ENCODE measurements at places on chromosomes 1 and 21. TPM values are rescaled to one million over a fixed set of nuclear protein-coding genes. Genes with fewer than 3 reads are reported as not detected.

LEMD1 gene
- not detected for total RNA-seq

FNDC5 gene
- total RNA-seq = 5.8 TPM

NEXN gene
- total RNA-seq = 5.1 TPM

RAD54L gene
- 6.2 TPM for total RNA-seq

PGBD5 gene
- 2.4 TPM for total RNA-seq

CD1D gene
- 3.9 TPM for total RNA-seq

CDC42 gene
- total RNA-seq = 351 TPM

LCE1D gene
- not detected for total RNA-seq

DNA sequence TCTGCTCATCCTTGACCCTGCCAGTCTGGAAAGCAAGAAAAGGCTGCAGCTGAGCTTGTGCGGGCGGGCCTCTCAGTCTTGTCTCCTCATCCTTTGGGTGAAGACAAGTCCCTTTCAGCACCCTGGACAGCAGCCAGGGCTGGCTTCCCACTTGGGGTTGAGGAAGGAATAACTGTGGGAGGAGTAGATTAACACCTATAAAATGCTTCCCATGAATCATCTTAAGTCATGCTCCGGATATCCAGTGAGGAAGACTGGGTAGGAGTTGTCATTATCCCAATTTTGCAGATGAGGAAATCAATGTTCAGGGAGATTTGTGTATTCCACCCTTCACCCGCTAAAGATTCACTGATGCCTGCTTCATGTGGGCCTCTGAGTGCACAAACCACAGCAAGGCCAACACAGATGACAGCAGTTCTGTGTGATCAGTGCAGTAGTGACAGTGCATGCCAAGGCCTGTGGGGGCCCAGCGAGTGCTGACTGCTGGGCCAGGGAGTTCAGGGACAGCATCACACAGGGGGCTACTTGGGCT is 20.1 kb upstream of the COL16A1 start:
- no peak overlapping the region for H3K27ac ChIP-seq
- H3K27me3 ChIP-seq = no peaks in the 10 kb centered on the region
- peak; percentile 91 for DNase-seq
- H3K4me3 ChIP-seq = no peak overlapping the region
- no peaks in the 10 kb centered on the region for H3K4me1 ChIP-seq

DNA sequence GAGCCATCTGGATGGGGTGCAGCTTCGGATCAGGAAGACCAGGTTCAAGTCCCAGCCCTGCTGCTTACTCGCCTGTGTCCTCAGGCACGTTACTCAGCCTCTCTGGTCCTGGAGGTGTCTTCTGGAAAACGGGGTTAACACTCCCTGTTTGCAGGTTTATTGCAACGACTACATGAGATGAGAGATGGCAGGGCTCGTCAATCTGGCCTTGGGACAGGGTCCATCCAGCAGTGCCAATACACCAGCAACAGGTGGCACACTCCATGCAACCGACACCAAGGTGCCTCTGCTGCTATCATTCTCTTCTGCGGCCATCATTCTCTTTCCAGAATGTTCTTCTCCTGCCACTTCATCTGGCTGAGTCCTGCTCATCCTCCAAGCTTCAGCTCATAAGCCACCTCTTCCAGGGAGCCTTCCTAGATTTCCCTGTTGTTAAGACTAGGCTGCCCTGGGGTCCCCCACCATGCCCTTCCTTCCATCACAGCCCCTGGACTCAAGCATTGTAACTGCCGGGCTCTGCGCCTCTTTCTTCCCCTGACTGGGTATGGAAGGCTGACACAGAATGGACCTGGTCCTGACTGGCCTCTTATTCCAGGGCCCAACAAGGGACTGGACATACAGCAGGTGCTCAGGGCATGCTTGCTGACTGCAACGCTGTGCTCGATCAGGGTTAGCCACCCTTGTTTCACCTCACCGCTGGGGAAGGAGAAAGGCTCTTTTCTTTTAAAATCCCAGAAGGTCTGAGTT is 87.4 kb downstream of the DMRTB1 start:
- no peak overlapping the region for H3K27ac ChIP-seq
- H3K36me3 ChIP-seq = no peaks in the 10 kb centered on the region
- peaks cover 8% of the 10 kb centered on the region for H3K4me1 ChIP-seq
- no peak overlapping the region for H3K4me3 ChIP-seq
- DNase-seq = no peak

DNA sequence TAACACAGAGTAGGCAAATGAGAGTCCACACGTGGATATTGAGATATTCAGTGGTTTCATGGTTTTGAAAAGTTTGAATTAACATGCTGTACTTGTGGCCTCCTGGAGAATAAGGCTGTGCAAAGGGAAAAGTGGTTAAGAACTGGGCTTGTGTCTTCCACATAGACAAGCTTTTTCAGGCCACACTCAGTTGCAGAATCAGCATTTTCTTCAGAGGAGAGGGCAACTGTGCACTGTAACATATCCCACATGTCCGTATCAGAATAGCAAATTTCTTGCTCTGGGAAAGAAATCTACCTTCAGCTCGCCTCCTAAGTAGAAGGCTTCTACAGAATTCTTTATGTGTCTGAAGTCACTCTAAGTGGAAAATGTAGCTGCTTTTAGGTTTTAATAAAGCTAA is 84.9 kb downstream of the ZC3H11B start:
- peak overlapping the region; percentile 3 for H3K27ac ChIP-seq
- no peak overlapping the region for H3K4me3 ChIP-seq
- no peaks in the 10 kb centered on the region for H3K36me3 ChIP-seq
- H3K27me3 ChIP-seq = no peaks in the 10 kb centered on the region
- DNase-seq = no peak

DNA sequence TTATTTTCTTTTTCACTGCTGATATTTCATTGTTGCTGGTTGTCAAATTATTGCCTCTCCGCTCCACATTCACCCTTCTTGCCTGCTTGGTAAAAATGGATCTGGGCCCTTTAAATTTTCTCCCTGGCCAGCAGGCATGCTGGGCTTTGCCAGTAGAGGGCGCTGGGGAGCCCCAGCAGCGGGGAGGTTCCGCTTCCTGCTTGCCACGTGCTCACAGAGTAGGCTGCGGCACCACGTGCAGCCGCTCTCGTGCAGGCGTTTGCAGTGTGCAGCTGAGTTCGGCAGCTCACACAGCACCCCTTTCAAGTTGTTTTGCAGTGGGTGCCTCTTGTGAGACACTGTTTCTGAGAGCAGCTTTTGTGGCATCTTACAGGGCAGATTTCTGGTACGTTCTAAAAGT is at the start of gene ACTL8:
Gene ACTL8, plus strand, starts transcription at position 214 of the 400 bp plus-strand sequence. CDS start 67,676 bp downstream, outside the sequence.
- H3K36me3 ChIP-seq = no peaks in the 10 kb centered on the region
- H3K27me3 ChIP-seq = no peaks in the 10 kb centered on the region
- H3K4me1 ChIP-seq = no peaks in the 10 kb centered on the region
- H3K4me3 ChIP-seq = no peak within 1 kb of the TSS

DNA sequence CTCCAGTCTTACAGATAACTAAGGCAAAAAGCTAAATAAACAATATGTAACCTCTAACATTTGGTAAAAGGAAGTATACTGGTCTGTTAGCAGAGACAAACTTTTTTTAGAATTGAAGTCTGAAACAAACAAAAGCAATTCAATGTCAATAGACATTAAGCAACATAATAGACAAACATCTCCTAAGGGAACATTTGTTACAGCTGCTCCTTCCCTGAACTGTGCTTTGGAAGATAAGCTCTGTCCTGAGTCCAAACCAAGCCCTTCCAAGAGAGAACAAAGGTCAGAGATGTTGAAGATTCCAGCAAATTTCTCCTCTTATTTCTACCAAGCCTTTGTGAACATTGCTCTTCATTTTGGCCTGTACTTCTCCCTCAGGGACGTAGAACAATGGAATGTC is 25.3 kb downstream of the FMO2 start:
- DNase-seq = peak; percentile 46
- H3K27me3 ChIP-seq = no peaks in the 10 kb centered on the region
- no peak overlapping the region for H3K27ac ChIP-seq

GRCh38 chr1:94514095-94514727 is 27.3 kb downstream of the F3 start:
- H3K4me1 ChIP-seq = no peaks in the 10 kb centered on the region
- no peak overlapping the region for H3K27ac ChIP-seq
- H3K36me3 ChIP-seq = no peaks in the 10 kb centered on the region
- no peak overlapping the region for H3K4me3 ChIP-seq
- DNase-seq = peak; percentile 45
- H3K27me3 ChIP-seq = no peaks in the 10 kb centered on the region

DNA sequence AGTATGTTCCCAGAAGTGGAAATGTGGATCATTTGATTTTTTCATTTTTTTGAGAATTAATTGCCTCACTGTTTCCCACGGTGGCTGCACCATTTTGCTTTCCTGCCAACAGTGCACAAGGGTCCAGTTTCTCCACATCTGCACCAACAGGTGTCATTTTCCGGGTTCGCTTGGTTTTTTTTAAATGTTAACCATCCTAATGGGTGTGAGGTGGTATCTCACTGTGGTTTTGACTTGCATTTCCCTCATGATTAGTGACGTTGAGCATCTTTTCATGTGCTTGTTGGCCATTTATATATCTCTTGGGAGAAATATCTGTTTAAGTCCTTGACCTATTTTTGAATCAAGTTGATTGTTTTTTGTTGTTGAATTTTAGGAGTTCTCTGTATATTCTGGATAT is 3.0 kb downstream of the COL6A2 start:
- no peak for DNase-seq
- H3K4me3 ChIP-seq = no peak overlapping the region
- H3K4me1 ChIP-seq = peaks cover 6% of the 10 kb centered on the region
- peaks cover 5% of the 10 kb centered on the region for H3K36me3 ChIP-seq
- H3K27ac ChIP-seq = peak overlapping the region; percentile 25
- H3K27me3 ChIP-seq = peaks cover 23% of the 10 kb centered on the region

- DNase-seq = no peak
- H3K36me3 ChIP-seq = no peaks in the 10 kb centered on the region
- no peak overlapping the region for H3K27ac ChIP-seq
- no peak overlapping the region for H3K4me3 ChIP-seq
- H3K27me3 ChIP-seq = no peaks in the 10 kb centered on the region
Measured at GRCh38 chr1:60090655-60091054, 17.1 kb upstream of the C1orf87 start.

DNA sequence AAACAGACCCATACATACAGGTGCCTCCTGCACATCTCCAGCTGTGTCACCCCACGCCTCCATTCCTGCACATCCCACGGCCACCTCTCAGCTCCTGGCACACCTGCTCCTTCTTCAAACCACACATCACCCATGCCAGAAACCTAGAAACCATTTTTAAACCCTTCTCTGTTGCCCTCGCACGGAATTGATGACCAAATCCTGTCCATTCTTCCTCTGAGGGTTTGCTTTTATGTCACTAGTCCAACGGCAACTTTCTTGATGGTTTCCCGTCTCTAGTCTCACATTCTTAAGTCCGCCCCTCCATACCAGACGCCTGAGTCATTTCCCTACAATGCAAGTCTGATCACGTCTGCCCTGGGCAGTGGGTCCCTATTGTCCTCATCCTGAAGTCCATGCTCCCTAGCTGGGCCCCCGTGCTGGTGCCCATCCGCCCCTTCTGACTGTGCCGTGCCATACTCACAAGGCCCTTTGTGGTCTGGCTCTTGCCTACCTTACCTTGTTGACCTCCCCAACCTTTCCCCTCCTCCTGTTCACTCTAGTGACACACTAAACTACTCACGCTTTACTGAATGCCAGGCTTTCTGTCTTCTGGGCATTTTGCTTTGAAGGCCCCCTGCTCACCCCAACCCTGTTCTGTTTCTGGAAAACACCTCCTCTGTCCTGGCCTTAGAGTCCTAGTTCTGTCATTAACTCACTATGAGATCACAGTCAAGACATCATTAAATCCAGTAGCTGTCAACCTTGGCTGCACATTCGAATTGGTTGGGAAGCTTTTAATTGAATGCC is 17.6 kb downstream of the SLC2A1 start:
- H3K27ac ChIP-seq = peak overlapping the region; percentile 89
- DNase-seq = peak; percentile 72
- peaks cover 70% of the 10 kb centered on the region for H3K4me1 ChIP-seq
- H3K36me3 ChIP-seq = no peaks in the 10 kb centered on the region
- no peak overlapping the region for H3K4me3 ChIP-seq

GRCh38 chr1:51600529-51600928 is 16.4 kb upstream of the OSBPL9 start:
- H3K4me1 ChIP-seq = no peaks in the 10 kb centered on the region
- H3K27ac ChIP-seq = no peak overlapping the region
- H3K36me3 ChIP-seq = no peaks in the 10 kb centered on the region
- no peak overlapping the region for H3K4me3 ChIP-seq
- no peak for DNase-seq
- H3K27me3 ChIP-seq = no peaks in the 10 kb centered on the region

- H3K4me3 ChIP-seq = no peak overlapping the region
- DNase-seq = peak; percentile 43
- no peaks in the 10 kb centered on the region for H3K4me1 ChIP-seq
- H3K36me3 ChIP-seq = no peaks in the 10 kb centered on the region
Measured at GRCh38 chr1:45172005-45172404, 34.4 kb downstream of the ZSWIM5 start.

- no peaks in the 10 kb centered on the region for H3K36me3 ChIP-seq
- DNase-seq = no peak
- H3K27ac ChIP-seq = no peak overlapping the region
- peaks cover 3% of the 10 kb centered on the region for H3K27me3 ChIP-seq
- H3K4me3 ChIP-seq = no peak overlapping the region
Measured at GRCh38 chr1:164311377-164311776, 247.6 kb upstream of the PBX1 start.

DNA sequence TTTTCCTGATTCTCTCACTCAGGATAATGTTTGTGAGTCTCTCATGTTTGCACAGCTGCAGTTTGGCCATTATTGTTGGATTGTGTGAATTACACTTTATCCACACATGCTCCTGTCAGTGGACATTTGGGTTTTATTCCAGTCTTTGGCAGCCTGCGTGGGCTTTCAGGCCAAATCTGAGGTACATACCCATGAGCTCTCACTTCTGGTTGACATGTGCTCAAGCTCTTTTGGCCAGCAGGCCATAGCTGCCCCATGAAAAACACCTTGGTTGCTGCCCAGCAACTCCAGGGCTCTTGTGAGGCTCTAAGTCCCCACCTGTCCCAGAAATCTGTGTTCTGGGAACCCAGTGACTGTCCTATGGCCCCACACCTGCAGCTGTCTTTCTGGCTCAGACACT is 124.5 kb upstream of the GALNT2 start:
- H3K27me3 ChIP-seq = no peaks in the 10 kb centered on the region
- H3K4me3 ChIP-seq = no peak overlapping the region
- DNase-seq = no peak

DNA sequence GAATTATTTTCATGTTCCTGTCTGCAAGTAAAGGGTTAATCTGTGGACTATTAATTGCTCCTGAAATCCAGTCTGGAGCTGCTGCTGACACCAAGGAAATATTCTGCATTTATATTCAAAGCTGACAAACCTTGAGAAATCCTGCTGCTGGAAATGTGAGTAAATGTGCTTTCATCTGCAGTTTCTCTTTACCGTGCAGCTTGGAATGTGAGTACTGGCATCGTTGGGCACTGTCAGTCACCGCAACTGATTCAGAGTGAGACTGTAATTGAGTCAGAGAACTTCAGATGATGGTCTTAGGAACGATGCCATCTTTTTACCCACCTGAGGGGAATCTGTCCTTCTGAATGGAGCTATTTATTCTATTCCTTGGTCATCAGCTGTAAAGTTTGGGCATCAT is 420.6 kb downstream of the SIPA1L2 start:
- DNase-seq = no peak
- H3K4me1 ChIP-seq = no peaks in the 10 kb centered on the region
- no peaks in the 10 kb centered on the region for H3K27me3 ChIP-seq
- no peak overlapping the region for H3K27ac ChIP-seq
- H3K4me3 ChIP-seq = no peak overlapping the region

Data from hepatocyte (in vitro differentiated cells).